Activated B cell treated with CpG ODN at 0.5 μM for 24 hours (primary cell): ENCODE measurements at places on chromosomes 1 and 21. TPM values are rescaled to one million over a fixed set of nuclear protein-coding genes. Genes with fewer than 3 reads are reported as not detected.

TBX15 gene
- 0.09 and 0.15 TPM in 2 replicates for total RNA-seq

CZIB gene
- 48.9 and 51.8 TPM in 2 replicates for total RNA-seq

TAS1R1 gene
- total RNA-seq: not detected in 2 replicates

GNPAT gene
- 45.7 and 47.4 TPM in 2 replicates for total RNA-seq

TMEM200B gene
- total RNA-seq: not detected in 2 replicates

EVA1C gene
- 0.20 and 0.38 TPM in 2 replicates for total RNA-seq

ZBTB21 gene
- 24.2 and 25.4 TPM in 2 replicates for total RNA-seq

HHIPL2 gene
- total RNA-seq: 0.86 and 1.5 TPM in 2 replicates

SMG5 gene
- 62.6 and 77.1 TPM in 2 replicates for total RNA-seq

CDC7 gene
- total RNA-seq: 5.8 and 7.3 TPM in 2 replicates
